Cardiac muscle cell (in vitro differentiated cells and primary cell): ENCODE measurements at places on chromosomes 11 and 22. TPM values are rescaled to one million over a fixed set of nuclear protein-coding genes. Genes with fewer than 3 reads are reported as not detected.

The SLC1A2 gene
- total RNA-seq, result 0.92 and 1.3 TPM in 2 replicates

The ANO1 gene
- total RNA-seq, result 0.86 and 1.2 TPM in 2 replicates

The NCR3LG1 gene
- total RNA-seq, result 5.2 and 7.6 TPM in 2 replicates

The FAM118A gene
- 104 and 240 TPM in 2 replicates for total RNA-seq

The MMP8 gene
- not detected in 2 replicates for total RNA-seq

The MOGAT2 gene
- 0.21 and 0.45 TPM in 2 replicates for total RNA-seq

The ASPHD2 gene
- 1.8 and 3.0 TPM in 2 replicates for total RNA-seq

The GLYAT gene
- not detected in 2 replicates for total RNA-seq

The UPK3A gene
- total RNA-seq, result 0.21 TPM in 1 of 2 replicates, not detected in the other

The NDUFV1 gene
- total RNA-seq, result 430 and 526 TPM in 2 replicates

The LRRC74B gene
- 0.12 TPM in 1 of 2 replicates, not detected in the other for total RNA-seq

The NCAM1 gene
- total RNA-seq, result 113 and 203 TPM in 2 replicates

The C22orf31 gene
- total RNA-seq, result not detected in 2 replicates

The CBX7 gene
- 8.9 and 31.3 TPM in 2 replicates for total RNA-seq

The RGL4 gene
- not detected in 2 replicates for total RNA-seq

The PAX6 gene
- 0.14 and 1.1 TPM in 2 replicates for total RNA-seq

The YPEL1 gene
- total RNA-seq, result 12.2 and 22.4 TPM in 2 replicates

The TMEM132A gene
- total RNA-seq, result 154 and 188 TPM in 2 replicates

The XKR3 gene
- not detected in 2 replicates for total RNA-seq

The HTR3A gene
- 0.24 TPM in 1 of 2 replicates, not detected in the other for total RNA-seq

The FAT3 gene
- total RNA-seq, result 3.4 and 3.5 TPM in 2 replicates

The RAB39A gene
- total RNA-seq, result 0.24 and 0.88 TPM in 2 replicates

The ANO3 gene
- not detected in 2 replicates for total RNA-seq

The BTBD18 gene
- not detected in 2 replicates for total RNA-seq
